ENCODE measurements at places on chromosomes 1 and 21.

DNA sequence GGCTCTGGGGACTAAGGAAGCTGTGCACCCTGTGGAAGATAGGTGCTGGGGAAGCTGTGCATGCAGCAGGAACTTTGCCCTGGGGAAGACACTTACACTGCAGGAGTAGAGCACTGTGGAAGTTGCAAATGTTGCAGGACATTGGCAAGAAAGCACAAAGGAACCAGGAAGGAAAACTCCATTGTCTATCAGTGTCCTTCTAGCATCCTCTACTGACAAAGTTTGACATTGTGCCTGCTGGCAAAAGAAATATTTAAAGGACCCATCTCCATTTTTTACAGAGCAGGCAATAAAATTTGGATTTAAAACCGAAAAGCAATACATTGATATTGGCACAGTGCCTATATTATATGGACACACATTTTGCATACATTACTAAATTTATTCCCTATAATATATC lies 394.1 kb downstream of the PBX1 start:
- DNase-seq: no peak

- no peak for DNase-seq
Measured at GRCh38 chr1:221776495-221777301, 34.8 kb upstream of the DUSP10 start.

DNA sequence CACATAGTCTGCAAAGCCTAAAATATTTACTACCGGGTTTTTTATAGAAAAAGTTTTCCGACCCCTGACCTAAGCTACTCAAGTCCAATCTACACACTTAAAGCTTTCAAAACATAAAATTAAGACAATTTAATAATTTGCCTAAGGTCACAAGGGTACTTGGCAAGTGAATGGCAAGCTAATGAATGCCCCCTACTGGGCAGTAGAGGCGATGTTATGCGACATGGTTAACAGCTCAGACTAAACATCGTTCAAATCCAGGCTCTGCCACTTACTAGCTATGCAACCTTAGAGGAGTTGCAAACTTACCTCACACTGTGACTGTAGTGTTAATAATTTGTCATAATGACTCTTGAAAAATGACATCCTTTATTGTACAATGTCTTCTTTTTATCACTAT lies 317.2 kb upstream of the NFIA start:
- DNase-seq: no peak

- DNase-seq: no peak
Measured at GRCh38 chr1:230079199-230080024, 12.4 kb downstream of the GALNT2 start.

GRCh38 chr1:113389953-113390834 lies at the start of gene MAGI3:
TSS of gene MAGI3 (plus strand) at chr1:113390515. CDS start at chr1:113391034, 519 bp downstream.
- peak; percentile 80 for DNase-seq

DNA sequence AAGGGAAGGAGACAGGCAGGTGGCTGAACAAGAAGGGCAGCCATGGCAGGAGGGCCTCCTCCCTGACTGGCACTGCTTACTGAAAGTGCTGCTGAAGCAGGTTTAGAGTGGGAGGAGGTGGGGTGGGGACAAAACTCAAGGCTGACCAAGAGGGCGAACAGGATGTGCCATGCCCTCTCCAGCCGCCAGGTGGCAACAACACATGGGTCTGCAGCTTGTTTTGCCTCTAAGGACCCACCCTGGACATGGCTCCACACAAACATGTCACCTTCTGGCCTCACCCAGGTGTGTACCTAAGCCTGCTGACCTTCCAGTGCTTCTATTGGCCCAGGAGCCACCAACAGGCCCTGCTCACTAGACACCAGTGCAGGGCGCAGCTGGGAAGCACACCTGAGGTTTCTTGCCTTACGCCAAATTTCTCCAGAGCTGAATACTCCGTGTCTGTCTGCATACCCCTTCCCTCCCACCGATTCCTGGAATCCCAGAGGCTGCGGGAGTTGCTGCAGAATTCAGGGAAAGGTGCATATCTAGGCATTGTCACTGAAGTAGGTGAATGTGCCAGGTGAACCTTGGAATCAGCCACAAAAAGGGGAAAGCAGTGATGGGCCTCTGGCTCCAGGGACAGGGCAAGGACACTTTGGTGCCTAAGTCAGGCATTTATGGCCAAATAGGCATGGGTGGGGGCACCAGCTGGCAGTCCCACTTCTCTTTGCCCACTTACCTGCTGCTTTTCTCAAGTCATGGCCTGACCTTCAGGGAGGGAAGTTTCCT lies 5.3 kb downstream of the PSRC1 start:
- no peak for DNase-seq

DNA sequence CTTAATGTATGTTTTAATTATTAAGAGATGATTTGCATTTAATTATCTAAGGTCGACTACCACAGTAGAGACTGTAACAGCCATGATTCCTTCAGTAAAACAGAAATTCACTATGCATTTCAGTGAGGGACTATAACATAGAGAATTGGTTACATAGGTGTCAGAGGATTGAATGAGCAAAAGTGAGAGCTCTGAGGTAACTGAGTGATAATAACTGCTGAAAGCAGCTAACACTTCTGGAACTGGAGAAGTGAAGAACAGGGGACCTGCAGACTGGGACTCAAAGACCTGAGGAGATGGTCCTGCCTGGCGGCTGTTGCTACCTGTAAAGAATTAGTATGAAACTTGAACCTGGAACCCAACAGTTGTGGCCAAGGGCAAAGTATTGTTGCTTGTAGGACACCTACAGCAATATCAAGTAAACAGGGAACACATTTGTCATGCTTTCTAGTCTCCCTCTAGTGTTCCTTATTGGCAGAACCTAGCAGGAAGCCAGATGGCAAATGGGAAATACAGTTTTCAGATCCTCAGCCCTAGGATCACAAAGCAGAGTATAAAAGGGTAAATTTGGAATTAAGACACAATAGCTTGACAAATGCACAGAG lies 110.6 kb downstream of the HS2ST1 start:
- no peak for DNase-seq

DNA sequence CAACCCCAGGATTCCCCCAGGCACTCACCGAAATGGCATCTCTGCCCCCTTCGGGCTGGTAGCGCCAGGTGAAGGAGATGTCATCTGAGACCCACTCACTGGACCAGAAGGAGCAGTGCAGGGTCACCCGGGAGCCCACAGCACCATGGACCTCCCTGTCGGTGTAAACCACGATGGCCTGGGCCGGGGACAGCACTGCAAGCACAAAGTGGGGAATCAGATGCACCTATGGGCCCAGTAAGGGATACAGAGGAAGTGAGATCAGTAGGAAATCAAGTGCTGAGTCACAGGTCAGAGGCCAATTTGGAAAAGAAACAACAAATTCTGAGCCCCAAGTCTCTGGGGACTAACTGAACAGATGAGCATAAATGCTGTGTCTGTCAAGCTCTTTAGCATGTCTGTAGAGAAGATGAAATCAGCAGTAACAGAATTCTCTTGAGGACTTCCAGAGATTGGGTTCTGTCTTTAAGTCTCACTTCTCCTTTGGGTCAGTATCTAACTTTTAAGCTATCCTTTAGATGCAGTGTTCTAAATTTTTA lies 2.5 kb downstream of the MPZ start:
- DNase-seq: no peak

DNA sequence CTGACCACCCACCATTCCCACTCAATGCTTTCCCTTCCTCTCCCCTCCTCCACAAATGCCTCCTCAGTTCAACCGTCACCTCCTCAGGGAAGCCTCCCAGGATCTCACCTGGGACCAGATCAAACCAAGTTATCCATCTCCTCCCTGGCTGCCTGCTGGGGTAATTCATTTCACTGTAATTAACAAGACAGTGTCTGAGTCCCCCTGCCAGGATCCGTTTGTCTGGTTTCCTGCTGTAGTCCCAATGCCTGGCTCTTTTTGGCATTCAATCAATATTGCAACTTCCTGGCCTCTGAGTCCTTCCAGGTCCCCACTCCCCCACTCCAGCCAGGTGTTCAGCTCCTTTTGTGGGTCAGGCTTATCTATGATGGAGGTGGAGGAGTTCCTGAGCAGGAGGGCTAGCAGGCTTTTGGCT lies 687.7 kb downstream of the PTPRU start:
- DNase-seq: no peak

GRCh38 chr1:17230106-17230505 lies 18.8 kb upstream of the PADI3 start:
- no peak for DNase-seq

DNA sequence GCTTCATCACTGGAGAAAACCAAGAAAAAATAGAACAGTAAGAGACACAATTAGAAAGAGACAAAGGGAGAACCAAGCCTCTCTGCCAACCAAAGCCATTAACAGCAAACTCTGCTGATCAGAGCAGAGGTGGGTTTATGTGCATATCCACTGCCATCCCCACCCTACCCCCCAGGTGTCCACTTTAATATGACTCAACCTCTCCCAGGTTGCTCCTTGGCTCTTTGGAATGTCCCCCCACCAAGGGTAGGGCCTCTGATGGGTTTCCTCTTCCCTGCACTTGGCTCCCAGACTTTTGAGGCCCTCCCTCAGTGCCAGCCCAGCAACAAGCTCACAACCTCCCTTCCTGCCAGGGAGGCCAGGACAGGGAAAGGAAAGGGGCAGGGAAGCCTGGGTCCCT lies 104.8 kb downstream of the DMRTA2 start:
- no peak for DNase-seq

GRCh38 chr1:153827168-153827964 lies 52.2 kb downstream of the SLC27A3 start:
- no peak for DNase-seq

GRCh38 chr1:181801617-181802016 lies 259.9 kb downstream of the ZNF648 start:
- no peak for DNase-seq

- DNase-seq: no peak
Measured at GRCh38 chr1:176800978-176801513, 338.1 kb downstream of the PAPPA2 start.

DNA sequence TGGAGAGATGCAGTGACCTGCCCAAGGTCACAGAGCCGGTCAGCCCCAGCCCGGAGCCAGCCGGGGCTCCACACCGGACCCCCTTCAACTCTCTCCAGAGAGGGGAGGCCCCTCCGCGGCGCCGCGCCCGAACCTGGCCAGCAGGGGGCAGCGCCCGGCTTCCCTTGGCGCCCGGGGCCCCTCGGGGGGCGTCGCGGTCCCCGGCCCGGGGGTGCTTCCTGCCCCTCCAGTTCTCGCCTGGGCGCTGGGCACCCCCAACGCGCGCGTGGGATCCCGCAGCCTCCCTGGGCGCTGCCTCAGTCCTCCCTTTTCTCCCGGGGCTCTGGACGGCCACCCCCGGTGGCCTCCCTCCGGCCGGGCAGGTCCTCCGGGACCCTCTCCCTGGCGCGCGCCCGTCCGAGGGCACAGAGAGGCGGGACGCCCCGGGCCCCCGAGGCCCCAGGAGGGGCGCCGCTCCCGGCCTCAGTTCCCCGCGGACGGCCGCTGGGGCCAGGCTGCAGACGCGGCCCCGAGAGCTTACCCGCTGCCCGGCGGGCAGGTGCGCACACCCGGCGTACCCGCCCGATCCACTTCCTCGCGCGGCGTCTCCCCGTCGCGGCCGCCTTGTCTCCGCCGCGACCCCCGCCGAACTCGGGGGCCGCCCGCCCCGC lies 406 bp downstream of the HTR1D start:
- DNase-seq: no peak

DNA sequence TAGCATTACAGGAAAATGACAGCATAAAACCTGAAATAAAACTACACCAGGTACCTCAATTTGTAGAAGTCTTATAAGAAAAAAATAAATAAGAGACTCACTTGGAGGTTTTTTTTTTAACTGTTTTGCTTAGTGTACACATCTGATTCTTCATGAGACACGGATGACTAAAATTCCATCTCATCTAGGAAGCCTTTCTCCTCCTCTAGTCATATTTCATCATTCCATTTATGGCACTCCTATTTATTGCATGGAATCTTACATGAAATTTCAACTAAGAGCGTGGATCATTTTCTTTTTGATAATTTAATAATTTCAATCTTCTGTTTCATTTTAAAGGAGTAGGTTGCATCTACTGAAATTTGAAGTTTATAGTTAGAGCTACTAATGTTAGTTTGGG lies 1.6 kb upstream of the PTGS2 start:
- no peak for DNase-seq

GRCh38 chr1:228217551-228218344 lies 9.9 kb downstream of the OBSCN start:
- DNase-seq: no peak

DNA sequence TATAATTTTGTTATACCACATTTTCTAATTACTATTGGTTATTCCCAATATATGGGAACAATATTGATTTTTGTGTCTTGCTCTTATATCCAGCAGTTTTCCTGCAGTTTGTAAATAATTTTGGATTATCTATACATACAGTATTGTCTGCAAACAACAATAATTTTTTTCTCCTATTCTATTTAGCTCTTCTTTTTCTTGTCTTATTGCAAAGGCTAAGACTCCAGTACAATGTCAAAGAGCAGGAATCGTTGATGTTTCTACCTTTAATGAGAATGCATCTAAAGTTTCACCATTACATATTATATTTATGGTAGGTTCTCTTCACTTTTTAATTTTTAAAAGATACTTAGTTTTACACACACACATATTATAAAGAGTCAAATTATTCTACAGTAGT lies 4.1 kb upstream of the AVPR1B start:
- DNase-seq: no peak

DNA sequence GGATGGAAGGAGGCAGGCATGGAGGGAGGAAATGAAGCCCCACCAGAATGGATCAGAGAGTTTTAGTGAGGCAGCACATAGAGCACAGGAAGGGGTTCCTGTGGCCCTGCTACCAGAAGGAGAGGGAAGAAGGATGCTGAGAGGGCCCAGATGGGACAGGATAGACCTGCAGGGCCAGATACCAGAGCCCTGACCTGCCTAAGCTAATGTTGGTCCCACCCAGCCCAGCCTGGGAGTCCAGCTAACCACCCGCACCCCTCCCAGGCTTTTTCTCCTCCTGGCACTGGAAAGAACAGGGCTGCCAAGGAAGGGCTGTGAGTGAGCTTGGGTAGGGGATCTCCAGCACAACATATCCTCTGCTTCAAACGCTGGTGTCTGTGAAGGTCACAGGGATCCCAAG lies 6.9 kb downstream of the NECTIN4 start:
- no peak for DNase-seq

DNA sequence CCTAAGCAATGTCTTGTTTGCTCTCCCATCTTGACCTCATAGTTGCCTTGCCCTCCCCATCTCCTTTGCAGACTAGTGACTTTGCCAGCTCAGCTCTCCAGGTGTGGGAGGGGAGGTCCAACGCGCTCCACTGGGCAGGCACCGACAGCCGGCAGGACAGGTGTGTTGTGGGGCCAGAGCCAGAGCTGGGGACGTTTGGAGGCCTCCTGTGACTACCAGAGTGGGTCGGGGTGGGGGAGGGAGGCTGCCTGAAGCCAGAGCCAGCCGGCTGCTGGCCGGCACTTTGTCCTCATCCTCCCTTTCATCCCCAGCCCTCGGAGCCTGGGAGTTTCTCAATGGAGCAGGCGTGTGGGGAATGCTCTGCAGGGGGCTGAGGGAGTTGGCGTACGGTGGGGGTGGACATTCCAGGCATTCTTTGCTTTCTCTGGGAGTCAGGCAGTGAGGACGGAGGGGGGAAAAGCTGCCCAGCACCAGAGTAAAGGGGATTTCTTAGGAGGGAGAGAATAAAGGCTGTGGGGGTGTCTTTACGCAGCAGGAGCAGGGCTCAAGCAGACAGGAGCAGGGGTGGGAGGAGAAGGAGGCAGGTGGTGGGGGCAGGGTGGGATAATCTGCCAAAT lies 20.2 kb downstream of the NUAK2 start:
- no peak for DNase-seq

GRCh38 chr1:166193057-166193698 lies 26.4 kb upstream of the FAM78B start:
- no peak for DNase-seq

GRCh38 chr1:58584082-58584895 lies 7.2 kb upstream of the TACSTD2 start:
- DNase-seq: no peak
